Breast epithelium (tissue), 4 donors: ENCODE measurements at places on chromosomes 2 and 18.

GRCh38 chr2:196219671-196220070 is 48.3 kb upstream of the STK17B start:
- DNase-seq, result no peak

GRCh38 chr2:204795156-204795555 is 249.9 kb downstream of the PARD3B start:
- no peak for DNase-seq

- no peak for DNase-seq
Measured at GRCh38 chr2:44937688-44938240, 3.7 kb upstream of the SIX3 start.

GRCh38 chr2:46334389-46335271 is 37.4 kb downstream of the EPAS1 start:
- DNase-seq, result no peak

GRCh38 chr2:24317491-24317920 is 42.8 kb downstream of the ITSN2 start:
- no peak for DNase-seq

GRCh38 chr2:68359889-68360288 is 5.2 kb upstream of the PLEK start:
- DNase-seq, result no peak

GRCh38 chr2:225270861-225271260 is 128.6 kb upstream of the NYAP2 start:
- no peak for DNase-seq

DNA sequence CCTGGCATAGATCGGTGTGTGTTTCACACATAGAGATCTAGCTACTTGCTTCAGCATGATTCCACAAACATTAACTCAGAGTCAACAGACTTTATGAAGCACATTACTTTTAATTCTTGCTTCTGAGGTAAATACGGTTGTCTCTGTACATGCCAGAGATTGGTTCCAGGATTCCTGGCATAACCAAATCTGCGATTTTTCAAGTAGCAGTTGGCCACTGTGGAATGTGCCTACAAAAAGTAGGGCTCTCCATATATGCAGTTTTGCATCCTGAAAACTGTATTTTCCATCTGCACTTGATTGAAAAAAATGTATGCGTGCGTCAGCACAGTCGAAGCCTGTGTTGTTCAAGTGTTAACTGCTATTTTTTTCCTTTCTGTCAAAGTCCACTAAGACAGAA is 85.0 kb downstream of the ZAP70 start:
- DNase-seq, result no peak

- DNase-seq, result peak; percentile 17
Measured at GRCh38 chr2:239596253-239596652, 195.4 kb upstream of the HDAC4 start.
